Fibroblast of the conjunctiva (primary cell): ENCODE measurements at places on chromosomes 12 and 14.

DNA sequence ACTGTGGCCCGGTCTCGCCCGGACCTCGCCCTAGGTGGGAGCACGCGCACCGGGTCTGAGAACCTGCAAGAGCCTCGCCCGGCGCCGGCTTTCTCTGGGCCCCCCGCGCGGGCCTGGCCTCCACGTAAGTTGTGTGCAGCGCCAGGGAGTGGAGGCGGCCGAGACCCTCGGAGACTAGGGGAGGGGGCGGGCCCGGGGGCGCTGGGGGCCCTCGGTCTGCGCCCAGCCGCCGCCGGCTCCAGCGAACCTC is 183 bp upstream of the PRMT8 start:
- no peak for DNase-seq

DNA sequence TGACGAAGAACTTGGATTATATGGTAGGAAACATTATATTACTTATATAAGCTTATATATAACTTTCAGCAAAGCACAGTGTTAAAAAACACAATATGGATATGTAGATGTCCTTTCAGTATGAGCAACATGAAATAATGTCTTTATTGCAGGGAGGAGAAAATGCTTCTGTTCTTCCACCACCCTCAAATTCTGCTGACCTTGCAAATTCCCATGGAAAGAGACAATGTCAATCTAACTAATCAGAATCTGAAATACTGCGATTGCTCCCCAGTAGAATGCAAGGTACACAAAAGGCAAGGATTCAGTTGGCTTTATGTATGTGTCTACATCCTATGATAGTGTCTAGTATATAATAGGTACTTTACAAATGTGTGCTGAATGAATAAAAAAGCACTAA is 26.4 kb downstream of the MGAT4C start:
- DNase-seq = no peak

DNA sequence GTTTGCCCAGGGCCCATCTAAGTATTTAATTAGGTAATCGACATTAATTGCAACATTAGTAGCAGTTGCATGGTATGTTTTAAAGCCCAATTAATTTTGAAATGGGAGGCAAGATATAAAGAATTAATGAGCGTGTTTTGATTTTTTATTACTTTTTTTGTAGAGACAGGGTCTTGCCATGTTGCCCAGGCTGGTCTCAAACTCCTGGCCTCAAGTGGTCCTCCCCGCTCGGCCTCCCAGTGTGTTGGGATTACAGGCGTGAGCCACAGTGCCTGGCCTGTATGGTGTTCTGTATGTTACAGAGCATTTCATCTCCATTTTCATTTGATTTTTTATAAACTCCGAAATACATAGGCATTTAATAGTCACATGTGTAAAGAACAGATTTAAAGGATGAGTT is 856 bp downstream of the GOLGA5 start:
- DNase-seq = no peak

GRCh38 chr12:46082490-46083200 is 92.3 kb upstream of the SCAF11 start:
- DNase-seq = no peak
